ENCODE measurements at places on chromosomes 1 and 21. TPM values are rescaled to one million over a fixed set of nuclear protein-coding genes. Genes with fewer than 3 reads are reported as not detected.

LCE6A gene
- not detected for total RNA-seq

DNASE2B gene
- total RNA-seq, result not detected

NGF gene
- total RNA-seq, result not detected

KIRREL1 gene
- total RNA-seq, result 0.02 TPM

IGSF9 gene
- not detected for total RNA-seq

ELF3 gene
- total RNA-seq, result 0.41 TPM

ASH1L gene
- 47.4 TPM for total RNA-seq

REN gene
- not detected for total RNA-seq

SYTL1 gene
- 139 TPM for total RNA-seq

TNFRSF9 gene
- total RNA-seq, result 0.75 TPM

ERG gene
- total RNA-seq, result not detected

NHLH1 gene
- total RNA-seq, result 0.18 TPM

PCP4 gene
- not detected for total RNA-seq

DMRTA2 gene
- total RNA-seq, result not detected

FMN2 gene
- not detected for total RNA-seq

CRYBG2 gene
- total RNA-seq, result 1.4 TPM

TEDDM1 gene
- not detected for total RNA-seq

CELA2B gene
- total RNA-seq, result not detected

HCRTR1 gene
- total RNA-seq, result not detected

All from activated naive CD4-positive, alpha-beta T cell treated with anti-CD3 and anti-CD28 coated beads, Interleukin-2, amount 10 ng/mL, durations not matched to agents 5 hours and 36 hours (primary cell).